ENCODE measurements at places on chromosomes 1 and 21. TPM values are rescaled to one million over a fixed set of nuclear protein-coding genes. Genes with fewer than 3 reads are reported as not detected.

Gene RAB13
- total RNA-seq: 33.5 TPM

- H3K27me3 ChIP-seq: no peaks in the 10 kb centered on the region
- no peak for DNase-seq
- H3K36me3 ChIP-seq: no peaks in the 10 kb centered on the region
These were observed 392.0 kb upstream of the ADGRL4 start for GRCh38 chr1:79398501-79398900.

GRCh38 chr1:248855580-248855979 is 3.3 kb downstream of the ZNF692 start:
- no peaks in the 10 kb centered on the region for H3K27me3 ChIP-seq
- DNase-seq: no peak
- H3K4me1 ChIP-seq: peaks cover 20% of the 10 kb centered on the region
- no peak overlapping the region for H3K4me3 ChIP-seq
- H3K36me3 ChIP-seq: peaks cover 40% of the 10 kb centered on the region

Gene KCNJ15
- not detected for total RNA-seq

Gene ST6GALNAC3
- total RNA-seq: 5.1 TPM

DNA sequence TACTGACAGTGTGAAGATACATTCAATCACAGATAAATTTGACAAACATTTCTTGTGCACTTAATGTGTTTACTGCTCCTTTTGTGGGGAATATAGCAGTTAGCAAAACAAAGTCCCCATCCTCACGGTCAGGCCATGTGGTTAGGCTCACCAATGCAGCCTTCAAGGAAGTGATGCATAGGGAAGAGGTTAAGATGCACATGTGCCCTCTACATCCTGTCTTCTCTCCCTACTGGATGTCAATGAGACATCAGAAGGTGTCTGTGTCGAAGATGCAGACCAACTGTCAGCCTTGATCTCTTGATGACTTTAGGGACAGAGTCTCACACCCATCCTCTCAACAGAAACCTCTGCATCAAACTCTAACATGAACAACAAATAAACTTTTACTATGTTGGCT is 78.7 kb downstream of the FH start:
- H3K27me3 ChIP-seq: no peaks in the 10 kb centered on the region
- DNase-seq: no peak
- H3K27ac ChIP-seq: no peak overlapping the region
- H3K36me3 ChIP-seq: no peaks in the 10 kb centered on the region
- no peaks in the 10 kb centered on the region for H3K4me1 ChIP-seq

DNA sequence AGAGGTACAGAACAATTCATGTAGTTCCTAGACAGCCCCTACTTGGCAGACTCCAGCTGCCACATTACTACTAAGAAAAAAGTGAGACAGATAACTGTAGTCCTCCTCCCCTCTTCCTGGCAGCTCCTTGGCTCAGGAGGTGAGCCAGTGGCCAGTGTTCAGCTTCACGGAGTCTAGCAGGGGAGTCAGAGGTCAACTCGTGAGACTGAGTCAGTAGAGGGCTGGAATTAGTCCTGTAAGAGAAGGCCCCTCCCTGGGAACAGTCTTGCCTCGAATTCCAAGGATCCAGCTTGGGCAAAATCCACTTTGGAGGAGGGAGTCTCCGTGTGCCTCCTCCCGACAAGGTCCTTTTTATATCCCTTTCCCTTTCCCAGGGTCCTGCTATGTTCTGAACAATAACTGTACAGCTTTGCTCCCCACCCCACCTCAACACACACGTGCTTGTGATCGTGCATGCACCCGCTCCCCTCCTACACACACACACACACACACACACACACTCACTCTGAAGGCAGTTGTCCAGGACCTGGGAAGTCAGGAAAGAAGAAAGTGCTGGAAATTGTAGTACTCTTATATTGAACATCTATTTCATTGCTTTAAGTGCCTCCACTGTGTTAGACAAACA is 22.5 kb upstream of the SLC27A3 start:
- H3K27ac ChIP-seq: no peak overlapping the region
- no peaks in the 10 kb centered on the region for H3K27me3 ChIP-seq
- peaks cover 74% of the 10 kb centered on the region for H3K36me3 ChIP-seq
- H3K4me1 ChIP-seq: no peaks in the 10 kb centered on the region
- DNase-seq: no peak
- no peak overlapping the region for H3K4me3 ChIP-seq

GRCh38 chr1:67605209-67605780 is 79.7 kb upstream of the GADD45A start:
- no peaks in the 10 kb centered on the region for H3K27me3 ChIP-seq
- H3K4me3 ChIP-seq: no peak overlapping the region
- no peaks in the 10 kb centered on the region for H3K36me3 ChIP-seq
- no peak overlapping the region for H3K27ac ChIP-seq
- H3K4me1 ChIP-seq: no peaks in the 10 kb centered on the region

DNA sequence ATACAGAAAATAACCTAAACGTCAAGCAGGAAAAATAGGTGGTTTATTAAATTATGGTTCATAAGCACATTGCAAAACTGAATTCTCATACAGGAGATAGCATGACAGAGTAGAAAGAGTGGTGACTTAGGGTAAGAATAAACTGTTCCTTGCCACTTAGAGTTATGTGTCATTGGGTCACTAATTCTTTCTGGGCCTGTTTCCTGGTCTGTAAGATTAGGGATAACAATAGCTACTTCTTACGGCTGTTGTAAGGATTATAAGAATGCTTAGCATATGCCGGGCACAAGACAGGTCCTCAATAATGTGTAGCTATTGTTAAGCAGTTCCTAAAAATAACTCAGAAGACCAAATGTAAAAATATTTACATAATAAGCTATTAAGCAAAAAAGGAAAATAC is 24.2 kb downstream of the SNRNP40 start:
- DNase-seq: no peak
- no peaks in the 10 kb centered on the region for H3K4me1 ChIP-seq
- no peak overlapping the region for H3K27ac ChIP-seq
